ENCODE measurements at places on chromosomes 1 and 21. TPM values are rescaled to one million over a fixed set of nuclear protein-coding genes. Genes with fewer than 3 reads are reported as not detected.

DNA sequence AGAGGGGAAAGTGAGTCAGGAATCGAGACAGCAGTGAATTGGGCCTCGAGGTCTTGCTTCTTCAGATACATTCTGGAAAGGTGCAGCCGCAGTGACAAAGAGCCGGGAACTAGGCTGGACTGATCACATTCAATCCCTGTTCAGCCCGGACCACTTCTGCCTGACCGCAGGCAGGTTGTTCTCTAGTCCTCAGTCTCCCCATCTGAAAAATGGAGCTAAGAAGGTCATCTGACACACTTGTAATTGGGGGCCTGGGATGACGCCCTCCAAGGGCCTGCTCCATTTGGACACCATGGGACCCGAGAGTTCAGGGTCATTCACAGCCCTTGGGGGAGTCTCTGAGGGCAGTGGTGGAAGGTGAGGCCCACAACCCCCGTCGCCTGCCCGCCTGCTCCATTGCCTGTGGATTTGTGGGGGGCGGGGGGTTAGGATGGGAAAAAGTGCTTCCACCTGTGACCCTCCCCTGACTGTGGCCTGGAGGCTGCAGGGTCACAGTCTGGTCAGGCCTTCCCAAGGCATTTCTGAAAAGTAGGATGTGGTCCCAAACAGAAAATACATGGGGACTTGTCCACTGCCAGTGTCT, 87.9 kb upstream of the CSF3R start:
- no peaks in the 10 kb centered on the region for H3K36me3 ChIP-seq
- DNase-seq: no peak
- H3K27me3 ChIP-seq: peaks cover 24% of the 10 kb centered on the region
- no peak overlapping the region for H3K27ac ChIP-seq

DNA sequence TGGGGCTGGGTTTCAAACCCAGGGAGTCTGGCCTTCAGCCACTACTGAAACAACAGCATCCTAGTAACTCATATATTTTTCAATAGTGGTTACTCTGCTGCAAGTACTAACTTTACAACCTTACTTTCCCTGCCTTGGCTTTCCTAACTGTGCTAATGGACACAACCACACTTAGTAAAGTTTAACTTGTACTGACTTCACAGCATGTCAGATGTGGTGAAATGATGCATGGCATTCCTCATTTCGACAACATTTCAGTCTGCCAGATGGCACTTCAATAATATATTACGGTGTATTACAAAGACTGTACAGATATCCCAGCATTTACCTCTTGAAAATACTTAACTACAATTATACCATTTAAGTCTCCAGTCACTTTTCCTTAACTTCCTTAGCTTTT, 27.8 kb downstream of the LRRC7 start:
- no peaks in the 10 kb centered on the region for H3K27me3 ChIP-seq
- H3K36me3 ChIP-seq: no peaks in the 10 kb centered on the region
- no peaks in the 10 kb centered on the region for H3K4me1 ChIP-seq
- no peak overlapping the region for H3K27ac ChIP-seq
- DNase-seq: no peak
- no peak overlapping the region for H3K4me3 ChIP-seq

A3GALT2 gene
- not detected for polyA plus RNA-seq

DNA sequence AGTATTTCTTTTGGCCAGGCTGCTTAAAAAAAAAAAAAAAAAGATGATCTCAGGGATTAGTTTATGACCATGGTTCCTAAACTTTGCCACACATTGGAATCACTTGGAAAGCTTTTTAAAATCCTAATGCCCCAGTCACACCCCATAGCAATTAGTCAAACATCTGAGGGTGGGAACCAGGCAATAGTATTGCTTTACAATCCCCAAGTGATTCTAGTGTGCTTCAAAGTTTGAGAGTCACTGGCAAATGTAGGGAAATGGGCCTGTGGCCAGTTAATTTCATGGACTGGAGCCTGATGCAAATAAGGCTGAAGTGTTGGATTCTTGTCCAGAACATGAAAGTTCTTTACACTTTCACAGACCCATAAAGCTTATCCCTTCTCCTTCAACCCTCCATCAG, 374.6 kb upstream of the ESRRG start:
- H3K27me3 ChIP-seq: peaks cover 3% of the 10 kb centered on the region
- H3K36me3 ChIP-seq: no peaks in the 10 kb centered on the region
- no peaks in the 10 kb centered on the region for H3K4me1 ChIP-seq
- DNase-seq: no peak
- no peak overlapping the region for H3K27ac ChIP-seq

- no peak overlapping the region for H3K4me3 ChIP-seq
- no peak for DNase-seq
- H3K27me3 ChIP-seq: no peaks in the 10 kb centered on the region
- H3K27ac ChIP-seq: no peak overlapping the region
- no peaks in the 10 kb centered on the region for H3K36me3 ChIP-seq
These were observed 152.0 kb downstream of the KIF26B start for GRCh38 chr1:245306628-245307410.

TRIM17 gene
- 0.53 TPM for polyA plus RNA-seq

GRCh38 chr1:11648732-11649158, 5.5 kb downstream of the FBXO2 start:
- no peak overlapping the region for H3K4me3 ChIP-seq
- H3K4me1 ChIP-seq: peaks cover 16% of the 10 kb centered on the region
- H3K27me3 ChIP-seq: no peaks in the 10 kb centered on the region
- no peak overlapping the region for H3K27ac ChIP-seq
- H3K36me3 ChIP-seq: peaks cover 5% of the 10 kb centered on the region

GRCh38 chr1:175380521-175381300, 188.1 kb upstream of the KIAA0040 start:
- H3K4me1 ChIP-seq: no peaks in the 10 kb centered on the region
- no peak overlapping the region for H3K27ac ChIP-seq
- DNase-seq: no peak
- H3K4me3 ChIP-seq: no peak overlapping the region

GRCh38 chr1:156001021-156001661, 19.6 kb downstream of the SSR2 start:
- no peaks in the 10 kb centered on the region for H3K27me3 ChIP-seq
- no peak for DNase-seq
- peaks cover 32% of the 10 kb centered on the region for H3K4me1 ChIP-seq
- no peak overlapping the region for H3K27ac ChIP-seq
- no peaks in the 10 kb centered on the region for H3K36me3 ChIP-seq

Measured in keratinocyte (primary cell).